Liver (tissue), 10 donors: ENCODE measurements at places on chromosomes 3 and 15.

- DNase-seq = no peak
Observed at GRCh38 chr3:2274526-2274925, 175.9 kb downstream of the CNTN4 start.

DNA sequence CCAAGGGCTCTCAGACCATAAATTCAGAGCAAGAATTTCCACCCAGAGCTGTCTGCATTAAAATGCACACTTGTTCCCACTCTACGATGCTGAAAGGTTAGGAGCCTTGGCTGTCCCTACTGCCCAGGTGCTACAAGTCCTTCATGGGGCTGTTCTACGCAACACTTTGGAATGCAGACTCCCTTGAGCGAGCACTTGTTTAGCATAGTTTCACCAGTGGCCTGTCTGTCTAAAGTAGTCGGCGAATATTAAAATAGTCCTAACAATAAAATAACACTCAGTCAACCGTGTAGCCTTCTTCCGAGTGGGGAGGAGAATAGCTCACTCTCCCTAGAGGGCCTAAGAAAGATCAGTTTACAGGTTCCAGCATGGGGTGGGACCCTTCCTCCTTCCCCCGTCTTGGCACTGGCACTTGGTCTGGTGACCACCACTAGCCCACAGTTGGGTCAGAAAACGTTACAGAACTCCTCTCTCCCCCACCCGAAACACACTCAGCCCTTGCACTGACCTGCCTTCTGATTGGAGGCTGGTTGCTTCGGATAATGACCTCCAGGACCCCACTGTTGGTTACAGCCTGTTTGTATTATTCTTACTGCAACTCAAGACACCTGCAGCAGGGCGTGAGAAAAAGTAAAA, at the start of gene CLDN16:
CLDN16 (plus strand) TSS at position 586 of the 636 bp plus-strand sequence. CDS start 167 bp downstream, outside the sequence.
- no peak for DNase-seq

DNA sequence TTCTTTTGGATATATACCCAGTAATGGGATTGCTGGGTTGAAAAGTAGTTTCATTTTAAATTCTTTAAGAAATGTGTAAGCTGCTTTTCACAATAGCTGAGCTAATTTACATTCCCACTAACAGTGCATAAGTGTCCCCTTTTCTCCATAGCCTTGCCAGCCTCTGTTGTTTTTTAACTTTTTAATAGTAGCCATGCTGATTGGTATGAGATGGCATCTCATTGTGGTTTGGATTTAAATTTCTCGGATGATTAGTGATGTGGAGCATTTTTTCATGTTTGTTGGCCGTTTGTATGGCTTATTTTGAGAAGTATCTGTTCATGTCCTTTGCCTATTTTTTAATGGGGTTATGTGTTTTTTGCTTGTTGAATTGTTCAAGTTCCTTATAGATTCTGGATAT, 444.3 kb upstream of the ATP11B start:
- DNase-seq = no peak

- no peak for DNase-seq
Observed at GRCh38 chr15:91884606-91885005, 31.1 kb downstream of the SLCO3A1 start.

DNA sequence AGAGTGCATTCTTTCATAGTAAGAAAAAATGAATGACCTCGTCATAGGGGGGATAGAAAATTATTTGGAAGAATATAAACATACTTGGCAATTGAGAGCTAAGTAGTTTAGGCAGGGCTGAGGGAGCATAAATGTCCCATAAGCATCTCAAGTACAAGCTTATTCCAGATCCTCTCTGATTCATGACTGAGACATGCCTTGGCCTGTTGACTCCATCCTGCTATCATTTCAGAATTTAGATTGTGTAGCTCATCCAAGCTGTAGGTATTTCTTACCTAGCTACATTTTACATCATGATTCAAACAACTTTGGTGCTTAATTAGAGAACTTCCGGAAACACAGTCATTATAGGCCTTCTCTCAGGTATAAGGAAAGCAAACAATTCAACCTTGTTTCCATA, 12.3 kb downstream of the POGLUT1 start:
- DNase-seq = no peak

- DNase-seq = no peak
Observed at GRCh38 chr3:62135741-62136140, 237.6 kb downstream of the FEZF2 start.

GRCh38 chr15:95929232-95929846, 401.2 kb upstream of the NR2F2 start:
- no peak for DNase-seq

GRCh38 chr3:105139881-105140560, 226.7 kb upstream of the ALCAM start:
- no peak for DNase-seq

GRCh38 chr3:5123937-5124336, 1.8 kb downstream of the ARL8B start:
- DNase-seq = no peak

DNA sequence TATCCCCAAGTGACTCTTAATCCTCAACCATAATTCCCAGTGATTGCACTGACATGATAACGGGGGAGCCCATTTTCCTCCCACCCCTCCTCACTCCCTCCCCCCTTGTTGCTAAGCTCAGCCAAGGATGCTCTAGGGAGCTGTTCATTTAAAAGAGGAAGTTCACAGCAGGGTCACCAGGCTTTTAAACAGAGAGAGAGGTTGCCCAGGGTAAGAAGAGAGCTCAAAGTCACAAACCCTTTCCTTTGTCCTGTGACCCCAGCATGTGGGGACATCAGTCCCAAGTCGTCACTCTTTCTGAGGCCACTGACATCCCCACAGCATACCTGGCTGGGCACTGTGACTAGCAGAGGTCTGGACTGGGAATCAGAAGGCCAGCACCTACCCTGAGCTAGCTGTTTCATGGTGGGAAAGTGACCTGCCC, 144.1 kb downstream of the RORA start:
- no peak for DNase-seq

- no peak for DNase-seq
Observed at GRCh38 chr3:20225769-20226168, 39.8 kb upstream of the SGO1 start.

DNA sequence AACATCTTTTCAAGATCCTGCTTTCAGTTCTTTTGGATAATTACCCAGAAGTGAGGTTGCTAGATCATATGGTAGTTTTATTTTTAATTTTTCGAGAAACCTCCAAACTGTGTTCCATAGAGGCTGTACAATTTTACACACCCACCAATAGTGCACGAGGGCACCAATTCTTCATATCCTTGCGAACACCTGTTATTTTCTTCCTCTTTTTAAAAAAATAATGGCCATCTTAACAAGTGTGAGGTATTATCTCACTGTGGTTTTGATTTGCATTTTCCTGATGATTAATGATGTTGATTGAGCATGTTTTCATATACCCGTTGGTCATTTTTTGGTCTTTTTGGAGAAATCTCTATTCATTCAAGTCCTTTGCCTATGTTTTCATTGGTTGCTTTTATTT, 17.6 kb upstream of the CEP152 start:
- no peak for DNase-seq

GRCh38 chr15:79834495-79834894, 62.3 kb downstream of the MTHFS start:
- no peak for DNase-seq

DNA sequence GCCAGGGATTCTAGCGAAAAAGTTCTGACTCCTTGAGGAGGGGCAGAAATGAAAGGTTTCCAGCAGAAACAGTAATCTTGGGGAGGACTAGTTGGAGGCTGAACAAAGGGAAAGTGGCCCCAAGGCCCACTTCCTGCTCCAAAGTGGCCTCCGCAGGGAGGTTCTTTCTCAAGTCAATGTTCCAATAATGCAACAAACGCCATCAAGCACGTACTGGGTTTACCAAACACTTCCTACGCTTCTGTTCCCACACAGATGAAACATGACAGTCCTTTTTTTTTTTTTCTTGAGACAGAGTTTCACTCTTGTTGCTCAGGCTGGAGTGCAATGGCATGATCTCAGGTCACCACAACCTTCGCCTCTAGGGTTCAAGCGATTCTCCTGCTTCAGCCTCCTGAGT, 9.6 kb upstream of the RCCD1 start:
- no peak for DNase-seq

- DNase-seq = no peak
Observed at GRCh38 chr3:189275852-189276251, 104.1 kb downstream of the TPRG1 start.

DNA sequence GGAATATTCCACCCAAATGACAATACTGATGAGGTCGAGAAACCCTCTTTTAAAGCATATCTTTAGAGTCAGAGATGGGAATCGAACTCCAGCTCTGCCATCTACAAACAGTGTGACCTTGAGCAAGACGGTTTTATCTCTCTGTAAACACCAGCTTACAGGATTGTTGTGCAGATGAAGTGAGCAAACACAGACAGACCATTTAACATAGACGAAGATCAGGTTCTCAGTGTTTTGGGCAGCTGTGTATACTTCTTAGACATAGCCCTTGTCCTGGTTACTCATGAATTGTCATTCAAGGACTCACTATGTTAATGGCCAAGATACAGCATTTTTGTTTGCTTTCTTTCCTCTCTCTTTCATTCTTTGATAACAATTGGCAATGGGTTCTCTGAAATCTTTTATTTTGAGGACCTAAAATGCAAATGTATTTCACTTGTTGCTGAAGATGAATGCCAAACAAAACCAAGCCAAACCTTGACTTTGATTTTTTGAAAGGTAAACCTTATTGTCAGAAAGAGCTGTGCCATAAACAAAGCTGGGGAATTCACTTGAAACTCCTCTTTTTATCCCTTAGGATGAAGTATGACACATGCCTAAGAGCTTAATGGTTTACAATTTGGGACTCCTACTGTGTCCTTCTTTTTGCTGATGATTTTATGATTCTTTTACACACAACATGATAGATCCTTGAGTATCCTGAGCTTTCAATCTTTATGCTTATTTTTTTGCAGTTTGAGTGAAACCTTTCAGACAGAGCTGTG, 250.0 kb upstream of the PDZRN3 start:
- DNase-seq = no peak

- peak; percentile 86 for DNase-seq
Observed at GRCh38 chr15:43370975-43371974, at the start of the genes TUBGCP4 and ZSCAN29. TUBGCP4 (plus strand) TSS chr15:43371101; CDS start chr15:43371355, 254 bp downstream. ZSCAN29 (minus strand) TSS chr15:43371043; CDS start chr15:43369913, 1,130 bp downstream.

DNA sequence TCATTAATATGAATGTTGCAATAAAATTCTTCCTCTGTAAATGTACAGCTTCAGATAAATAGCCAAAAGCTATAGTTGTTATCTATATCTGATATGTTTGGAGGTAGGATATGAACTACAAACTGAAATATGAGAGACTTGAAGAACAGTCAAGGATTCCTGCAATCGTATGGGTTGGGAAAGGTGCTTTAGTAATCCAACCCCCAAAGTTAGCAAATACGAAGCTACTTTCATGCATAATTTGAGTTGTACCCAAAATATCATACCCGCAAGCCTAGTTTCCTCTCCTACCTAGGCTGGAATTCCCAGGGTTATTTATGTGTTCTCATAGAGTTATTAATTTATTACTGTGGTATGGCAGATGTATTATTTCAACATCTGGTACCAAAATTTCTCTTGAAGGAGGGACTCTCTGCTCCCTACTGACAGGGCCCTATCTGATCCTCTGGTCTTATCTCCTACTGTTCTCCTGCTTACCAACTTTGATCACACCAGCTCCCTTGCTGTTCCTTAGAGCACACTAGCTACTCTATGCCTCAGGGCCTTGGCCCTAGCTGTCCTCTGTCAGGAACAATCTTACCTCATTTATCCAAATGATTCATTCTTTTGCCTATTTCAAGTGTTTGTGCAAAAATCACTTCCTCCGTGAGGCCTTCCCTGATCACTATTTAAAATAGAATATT, 140.4 kb upstream of the CCDC54 start:
- no peak for DNase-seq

GRCh38 chr15:29090617-29091466, 178.8 kb downstream of the NSMCE3 start:
- peak; percentile 44 for DNase-seq

- no peak for DNase-seq
Observed at GRCh38 chr15:86333819-86334218, 254.1 kb downstream of the AGBL1 start.
